ENCODE measurements at places on chromosomes 2 and 18.

DNA sequence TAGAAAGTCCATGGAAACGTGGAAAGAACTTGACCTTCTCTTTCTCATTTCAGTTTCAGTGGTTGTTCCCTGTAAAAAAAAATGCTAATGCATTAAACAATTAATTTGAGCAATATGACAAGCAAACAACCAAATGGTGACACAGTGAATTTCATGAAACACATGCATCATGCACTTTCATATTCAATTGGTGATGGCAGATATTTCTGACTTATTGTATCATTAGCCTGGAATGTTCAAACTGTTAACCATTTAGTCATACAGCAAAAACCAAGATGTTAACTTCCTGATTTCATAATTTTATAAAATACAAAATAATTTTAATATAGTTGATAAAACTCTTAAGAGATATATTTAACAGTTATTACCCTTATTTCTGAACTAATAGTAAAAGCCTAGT, 85.5 kb downstream of the SCN1A start:
- DNase-seq = no peak

- no peak for DNase-seq
Observed at GRCh38 chr2:205686056-205686782, 3.9 kb downstream of the NRP2 start.

DNA sequence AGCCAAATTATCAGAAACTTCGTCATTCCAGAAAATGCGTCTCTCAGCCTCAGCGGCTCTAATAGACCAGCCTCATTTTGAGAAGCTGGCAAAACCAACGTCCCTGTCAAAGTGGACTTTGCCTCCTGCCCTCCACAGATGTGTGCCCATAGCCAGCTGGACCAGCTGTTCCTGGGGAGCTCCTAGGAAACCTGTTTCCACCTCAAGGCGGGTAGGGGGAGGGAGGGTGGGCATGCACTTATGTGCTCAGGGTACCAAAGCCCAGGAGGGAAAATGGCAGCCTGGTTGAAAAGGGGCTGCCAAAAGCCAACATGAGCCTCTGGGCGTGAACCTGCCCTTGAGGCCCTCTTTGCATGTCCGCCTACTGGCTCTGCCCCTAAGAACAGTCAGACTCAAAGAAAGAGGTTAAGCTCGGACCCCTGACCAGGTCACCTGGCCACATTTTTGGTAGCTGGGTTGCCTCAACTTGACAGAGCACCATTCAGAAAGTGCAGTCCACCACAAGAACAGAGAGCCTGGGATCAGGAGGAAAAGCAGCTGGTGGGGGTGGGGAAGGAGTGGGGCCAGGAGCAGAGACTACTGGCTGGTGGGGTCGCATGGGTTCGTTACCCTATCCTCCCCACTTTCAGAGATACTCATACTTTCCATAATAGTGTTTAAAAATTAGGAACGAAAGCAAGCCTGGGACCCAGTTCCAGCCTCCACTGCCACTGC, 3.5 kb downstream of the PER2 start:
- DNase-seq = no peak

DNA sequence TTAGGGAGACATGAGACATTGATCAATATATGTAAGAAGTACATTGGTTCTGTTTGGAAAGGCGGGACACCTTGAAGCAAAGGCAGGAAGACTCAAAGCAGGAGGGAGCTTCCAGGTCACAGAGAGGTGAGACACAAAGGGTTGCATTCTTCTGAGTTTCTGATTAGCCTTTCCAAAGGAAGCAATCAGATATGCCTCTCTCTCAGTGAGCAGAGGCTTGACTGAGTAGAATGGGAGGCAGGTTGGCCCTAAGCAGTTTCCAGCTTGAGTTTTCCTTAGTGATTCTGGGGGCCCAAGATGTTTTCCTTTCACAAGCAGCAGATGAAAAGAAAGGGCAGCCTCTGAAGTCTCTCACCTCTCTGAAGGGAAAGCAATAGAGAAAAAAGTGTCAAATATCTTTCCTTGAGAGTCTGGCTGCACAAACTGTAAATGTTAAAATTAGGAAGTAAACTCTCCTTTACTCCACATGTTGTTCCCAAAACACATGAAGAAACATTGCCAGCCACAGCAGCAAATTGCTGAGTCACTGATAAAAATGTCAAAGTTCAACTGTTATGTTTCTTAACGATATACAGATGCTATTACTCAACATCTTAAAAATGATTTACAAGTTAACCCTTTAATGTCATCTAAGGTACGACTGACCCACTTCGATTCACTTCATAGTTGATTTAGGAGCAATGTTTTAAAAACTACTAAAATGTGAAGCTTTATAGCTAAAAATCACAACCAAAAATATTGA, 40.3 kb downstream of the CYB5A start:
- no peak for DNase-seq

GRCh38 chr2:133886735-133887675, 318.7 kb upstream of the NCKAP5 start:
- peak; percentile 11 for DNase-seq

DNA sequence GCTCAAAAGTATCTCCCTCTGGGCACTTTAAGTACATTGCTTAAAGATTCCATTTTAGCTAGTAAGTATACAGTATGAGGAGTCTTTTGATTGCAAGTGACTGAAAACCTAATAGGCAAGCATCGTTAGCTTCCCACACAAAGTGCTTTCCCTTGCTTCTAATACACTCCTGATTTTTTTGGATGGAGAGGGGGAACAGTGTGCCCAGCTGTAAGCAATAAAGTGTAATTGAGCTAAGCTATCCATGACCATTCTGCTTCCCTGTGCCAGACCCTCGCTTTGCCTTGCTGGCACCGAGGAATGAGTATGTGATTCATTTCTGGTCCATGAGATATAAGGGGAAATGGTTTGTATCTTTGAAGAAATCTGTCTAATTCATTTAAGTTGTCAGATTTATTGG, 3.8 kb upstream of the ZNF24 start:
- no peak for DNase-seq

DNA sequence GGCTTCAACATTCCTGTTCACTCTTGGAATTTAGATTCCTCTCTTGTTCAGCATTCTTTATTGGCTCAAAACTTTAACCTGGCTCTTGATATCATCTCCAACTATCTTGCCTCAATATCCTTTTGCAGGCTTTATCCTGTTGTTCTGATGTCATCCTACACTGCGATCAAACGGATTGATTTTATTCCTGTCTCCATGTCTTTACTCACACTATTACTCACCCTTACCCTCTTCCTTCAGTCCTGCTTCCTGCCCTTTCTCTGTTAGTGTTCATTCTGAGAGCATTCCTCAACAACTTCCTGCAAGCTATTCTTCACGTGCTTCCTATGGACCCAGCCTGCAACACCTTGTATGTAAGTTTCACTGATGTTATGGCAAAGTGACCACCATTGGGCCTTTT, 264.7 kb downstream of the RNF152 start:
- no peak for DNase-seq

- DNase-seq = no peak
Observed at GRCh38 chr2:68411397-68412126, 46.5 kb downstream of the PLEK start.

DNA sequence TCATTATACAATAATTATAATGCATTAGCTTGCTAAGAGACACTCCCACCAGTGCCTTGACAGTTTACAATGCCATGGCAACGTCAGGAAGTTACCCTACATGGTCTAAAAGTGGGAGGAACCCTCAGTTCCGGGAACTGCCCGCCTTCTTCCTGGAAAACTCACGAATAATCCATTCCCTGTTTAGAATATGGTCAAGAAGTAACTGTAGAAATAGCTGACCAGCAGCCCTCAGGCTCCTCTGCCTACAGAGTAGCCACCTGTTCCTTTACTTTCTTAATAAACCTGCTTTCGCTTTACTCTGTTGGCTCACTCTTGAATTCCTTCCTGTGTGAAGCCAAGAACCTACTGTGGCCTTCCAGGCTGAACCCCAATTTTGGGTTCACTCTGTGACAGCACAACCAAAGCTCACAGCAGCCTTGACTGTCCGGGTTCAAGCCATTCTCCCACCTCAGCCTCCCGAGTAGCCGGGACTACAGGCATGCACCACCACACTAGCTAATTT, 20.0 kb upstream of the PTPN2 start:
- DNase-seq = peak; percentile 24

GRCh38 chr18:31498574-31499524, 872 bp downstream of the DSG2 start:
- DNase-seq = peak; percentile 11

- DNase-seq = no peak
Observed at GRCh38 chr2:118047380-118047826, 33.5 kb upstream of the CCDC93 start.

GRCh38 chr2:177633111-177633510, 240.5 kb downstream of the AGPS start:
- DNase-seq = no peak

All from left renal cortex interstitium (tissue), 4 donors.